ENCODE measurements at places on chromosomes 16 and 17. TPM values are rescaled to one million over a fixed set of nuclear protein-coding genes. Genes with fewer than 3 reads are reported as not detected.

DNA sequence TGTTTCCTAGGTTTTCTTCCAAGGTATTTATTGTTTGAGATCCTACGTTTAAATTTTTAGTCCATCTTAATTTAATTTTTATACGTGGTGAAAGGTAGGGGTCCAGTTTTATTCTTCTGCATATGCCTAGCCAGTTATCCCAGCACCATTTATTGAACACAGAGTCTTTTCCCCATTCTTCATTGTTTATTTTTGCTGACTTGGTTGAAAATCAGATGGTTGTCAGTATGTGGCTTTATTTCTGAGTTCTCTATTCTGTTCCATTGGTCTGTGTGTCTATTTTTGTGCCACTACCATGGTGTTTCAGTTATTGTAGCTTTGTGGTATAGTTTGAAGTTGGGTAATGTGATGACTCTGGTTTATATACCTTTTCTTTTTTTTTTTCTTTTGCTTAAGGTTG lies 753.0 kb upstream of the GOT2 start:
- DNase-seq: no peak

DNA sequence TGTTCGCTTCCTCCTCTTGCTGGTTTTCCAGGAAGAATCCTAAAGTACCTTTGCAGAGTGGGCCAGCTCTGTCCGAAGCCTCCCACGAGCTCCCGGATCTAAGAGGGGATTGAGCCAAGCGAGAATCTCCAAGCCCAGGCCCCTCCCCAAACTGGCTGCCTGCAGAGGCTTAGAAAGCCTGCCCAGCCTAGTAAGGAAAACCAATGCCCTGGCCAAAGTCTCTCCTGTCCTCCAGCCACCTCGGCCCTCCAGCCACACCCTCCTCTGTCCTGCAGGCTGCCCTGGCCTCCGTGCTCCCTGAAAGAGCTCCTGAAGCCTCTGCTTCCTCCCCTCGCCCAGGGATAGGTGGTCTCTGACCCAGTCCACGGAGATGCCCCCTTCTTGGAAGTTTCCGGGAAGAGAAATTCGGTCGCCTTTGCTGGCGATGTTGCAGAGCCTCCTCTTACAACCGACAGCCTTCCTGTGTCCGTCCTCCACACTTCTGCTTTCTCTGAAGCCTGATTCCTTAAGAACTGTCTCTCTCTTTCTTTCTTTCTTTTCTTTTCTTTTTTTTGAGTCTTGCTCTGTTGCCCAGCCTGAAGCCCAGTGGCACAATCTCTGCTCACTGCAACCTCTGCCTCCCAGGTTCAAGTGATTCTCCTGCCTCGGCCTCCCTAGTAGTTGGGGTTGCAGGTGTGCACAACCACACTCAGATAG lies 54.9 kb upstream of the TOB1 start:
- no peak for DNase-seq

DNA sequence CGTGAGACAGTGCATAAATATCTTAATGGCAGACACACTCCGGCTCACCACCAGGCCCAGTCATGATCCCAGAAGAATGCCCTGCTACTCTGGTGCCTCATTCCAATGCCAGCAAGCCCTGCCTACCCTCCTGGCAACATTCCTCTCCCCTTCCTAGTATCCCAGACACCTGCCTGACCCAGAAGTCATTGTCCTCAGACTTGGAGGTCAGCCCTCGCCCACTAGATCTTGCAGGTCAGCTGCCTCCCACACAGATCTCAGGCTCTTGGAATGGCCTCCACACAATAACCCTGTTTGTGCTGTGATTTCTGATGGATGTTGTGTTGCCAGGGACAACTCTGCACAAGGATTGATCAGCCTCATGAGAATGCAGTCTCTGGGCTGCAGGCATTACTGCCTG lies 1.8 kb upstream of the TEX2 start:
- DNase-seq: no peak

DNA sequence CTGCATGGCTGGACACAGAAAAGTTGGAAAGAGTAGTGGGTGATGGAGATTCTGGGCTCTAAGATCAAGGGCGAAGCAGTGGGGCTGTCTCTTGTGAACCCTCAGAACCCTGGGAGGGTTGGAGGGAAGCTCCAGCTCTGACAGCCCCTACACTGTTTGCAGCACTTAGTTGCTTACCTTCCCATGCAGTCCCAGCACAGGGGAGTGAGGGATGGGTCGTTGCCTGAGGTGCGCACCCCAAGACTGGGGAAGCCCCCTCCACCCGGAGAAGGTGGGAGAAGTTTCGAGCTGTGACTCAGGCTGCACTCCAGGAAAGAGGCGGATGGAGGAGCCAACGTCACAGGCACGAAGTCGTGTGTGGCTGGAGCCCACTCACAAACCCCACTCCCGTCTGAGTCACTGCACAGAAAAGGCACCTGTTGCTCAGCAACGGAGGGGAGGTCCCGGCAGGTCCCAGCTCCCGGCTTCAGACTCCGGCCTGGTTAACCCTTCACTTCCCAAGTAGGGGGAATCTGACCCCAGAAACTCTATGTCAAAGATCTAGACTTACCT lies 60.1 kb downstream of the AIPL1 start:
- DNase-seq: peak; percentile 56

JPT1 gene
- 109 TPM for polyA plus RNA-seq

DNA sequence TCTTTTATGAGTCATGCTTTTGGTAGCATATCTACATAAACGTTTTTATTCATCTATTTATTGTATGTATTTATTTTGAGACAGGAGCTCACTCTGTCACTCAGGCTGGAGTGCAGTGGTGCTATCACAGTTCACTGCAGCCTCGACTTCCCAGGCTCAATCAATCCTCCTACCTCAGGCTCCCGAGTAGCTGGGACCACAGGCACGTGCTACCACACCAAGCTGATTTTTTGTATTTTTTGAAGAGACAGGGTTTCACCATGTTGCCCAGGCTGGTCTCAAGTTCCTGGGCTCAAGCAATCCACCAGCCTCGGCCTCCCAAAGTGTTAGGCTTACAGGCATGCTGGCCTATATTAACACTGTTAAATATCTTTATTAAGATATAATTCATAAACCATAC lies 20.4 kb upstream of the IL4R start:
- no peak for DNase-seq

GRCh38 chr17:50763716-50764475 lies 3.4 kb downstream of the ANKRD40CL start:
- DNase-seq: no peak

C17orf78 gene
- polyA plus RNA-seq: 0.10 TPM

DNA sequence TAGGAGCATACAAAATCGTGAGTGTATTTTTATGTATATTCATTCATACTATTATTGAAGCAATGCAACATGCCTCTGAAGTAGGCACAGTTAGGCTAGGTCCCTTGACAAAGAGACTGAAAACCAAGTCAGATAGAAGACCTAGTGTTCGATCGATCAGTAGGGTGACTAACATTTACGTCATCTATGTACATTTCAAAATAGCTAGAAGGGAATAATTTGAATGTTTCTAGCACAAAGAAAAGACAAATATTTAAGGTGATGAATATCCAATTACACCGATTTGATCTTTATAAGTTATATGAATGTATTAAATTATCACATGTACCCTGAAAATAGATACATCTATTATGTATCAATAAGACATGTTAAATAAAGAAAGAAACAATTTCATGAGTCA lies 610.1 kb downstream of the TOX3 start:
- DNase-seq: no peak

DNA sequence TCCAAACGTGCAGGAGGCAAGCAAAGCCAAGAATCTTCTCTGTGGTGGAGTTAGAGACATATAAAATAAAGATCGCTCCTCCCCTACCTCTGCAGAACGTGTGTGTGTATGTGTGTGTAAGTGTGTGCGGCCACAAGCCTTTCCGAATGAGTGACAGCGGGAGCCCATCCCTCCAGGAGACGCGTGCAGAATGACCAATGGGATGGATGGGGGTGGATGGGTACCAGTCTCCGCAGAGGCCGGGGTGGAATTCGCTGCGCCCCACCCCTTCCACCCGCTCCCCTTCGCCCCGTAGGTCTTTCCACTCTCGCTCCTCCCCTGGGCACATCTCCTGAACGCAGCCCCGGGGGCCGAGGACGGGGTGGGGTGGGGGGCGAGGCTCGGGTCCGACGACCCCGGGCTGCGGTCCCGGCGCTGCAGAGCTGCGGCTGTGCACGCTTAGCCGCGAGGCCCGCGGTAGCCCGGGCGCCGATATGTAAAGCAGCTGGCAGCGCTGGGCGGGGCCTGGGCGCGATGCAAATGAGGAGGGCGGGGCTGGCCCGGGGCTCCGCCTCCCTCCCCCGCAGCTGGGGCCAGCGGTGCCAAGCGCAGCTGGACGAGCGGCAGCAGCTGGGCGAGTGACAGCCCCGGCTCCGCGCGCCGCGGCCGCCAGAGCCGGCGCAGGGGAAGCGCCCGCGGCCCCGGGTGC lies at the start of gene PRKCB:
Gene PRKCB, plus strand, starts transcription at position 594 of the 688 bp plus-strand sequence.
- DNase-seq: peak; percentile 84

SULT1A2 gene
- polyA plus RNA-seq: 0.81 TPM

- DNase-seq: no peak
Measured at GRCh38 chr16:53558710-53559109, 55.7 kb upstream of the AKTIP start.

- DNase-seq: no peak
Measured at GRCh38 chr17:69828087-69828486, 246.9 kb upstream of the KCNJ16 start.
